ENCODE measurements at places on chromosomes 2 and 18. TPM values are rescaled to one million over a fixed set of nuclear protein-coding genes. Genes with fewer than 3 reads are reported as not detected.

DNA sequence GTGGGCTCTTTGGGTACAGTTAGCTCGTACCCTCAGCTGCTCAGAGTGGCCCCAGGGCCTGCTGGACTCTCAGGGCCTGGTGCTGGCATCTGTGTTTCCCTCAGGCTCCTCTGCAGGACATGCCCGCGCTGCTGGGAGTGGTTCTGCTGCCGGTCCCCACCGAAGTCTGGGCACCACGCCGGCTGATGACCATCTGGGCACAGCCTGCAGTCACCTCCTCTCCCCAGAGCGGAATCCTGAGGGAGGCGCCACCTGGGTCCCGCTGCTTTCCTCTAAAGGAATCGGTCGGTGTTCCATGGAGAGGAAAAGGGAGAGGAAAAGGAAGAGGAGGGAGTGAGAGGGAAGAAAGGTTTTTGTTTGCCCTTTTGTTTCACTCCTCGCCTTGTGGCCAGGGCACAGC is 43.6 kb downstream of the MC2R start:
- H3K4me3 ChIP-seq: no peak overlapping the region
- DNase-seq: no peak
- H3K27me3 ChIP-seq: peaks cover 66% of the 10 kb centered on the region
- no peak overlapping the region for H3K27ac ChIP-seq

- H3K27ac ChIP-seq: no peak overlapping the region
- no peaks in the 10 kb centered on the region for H3K27me3 ChIP-seq
- no peaks in the 10 kb centered on the region for H3K4me1 ChIP-seq
- H3K4me3 ChIP-seq: no peak overlapping the region
- no peak for DNase-seq
- peaks cover 9% of the 10 kb centered on the region for H3K36me3 ChIP-seq
Observed at GRCh38 chr2:63643486-63643885, 54.7 kb downstream of the MDH1 start.

DNA sequence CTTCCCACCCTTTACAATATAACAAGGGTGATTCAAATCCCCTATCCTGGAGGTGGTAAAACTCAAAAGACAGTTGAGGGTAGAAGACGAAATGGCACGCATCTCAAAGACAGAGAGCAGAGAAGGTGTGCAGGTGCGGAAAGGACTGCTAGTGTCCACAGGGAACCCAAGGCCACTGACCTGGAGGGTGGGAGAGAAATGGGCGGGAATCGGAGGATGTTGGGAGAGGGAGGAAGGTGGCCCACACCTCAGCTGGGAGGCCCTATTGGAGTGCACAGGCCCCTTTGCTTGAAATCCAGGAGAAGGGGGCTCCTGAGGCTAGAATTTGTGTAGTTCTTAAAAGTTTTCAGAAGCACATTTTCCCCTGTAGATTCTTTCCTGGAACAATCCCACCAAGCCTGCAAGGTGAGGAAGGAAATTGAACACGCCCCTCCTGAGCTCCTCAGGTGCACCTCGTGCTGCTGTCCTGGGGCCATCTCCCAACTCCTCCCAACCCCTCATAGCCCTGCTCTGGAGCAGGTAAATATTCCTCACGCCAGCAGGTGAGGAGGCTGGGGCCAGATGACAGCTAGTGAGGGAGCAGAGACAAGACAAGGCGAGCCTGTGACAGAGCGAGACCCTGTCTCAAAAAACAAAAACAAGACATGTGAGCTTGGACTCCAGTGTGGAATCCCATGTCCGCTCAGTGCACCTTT is 99.3 kb downstream of the MCFD2 start:
- H3K4me1 ChIP-seq: peaks cover 40% of the 10 kb centered on the region
- H3K27ac ChIP-seq: peak overlapping the region; percentile 14
- peaks cover 10% of the 10 kb centered on the region for H3K27me3 ChIP-seq
- no peak for DNase-seq

GRCh38 chr2:38360177-38360576 is 16.9 kb downstream of the ATL2 start:
- H3K4me3 ChIP-seq: no peak overlapping the region
- peaks cover 7% of the 10 kb centered on the region for H3K36me3 ChIP-seq
- DNase-seq: no peak
- H3K27me3 ChIP-seq: no peaks in the 10 kb centered on the region
- H3K27ac ChIP-seq: no peak overlapping the region
- peaks cover 7% of the 10 kb centered on the region for H3K4me1 ChIP-seq

DNA sequence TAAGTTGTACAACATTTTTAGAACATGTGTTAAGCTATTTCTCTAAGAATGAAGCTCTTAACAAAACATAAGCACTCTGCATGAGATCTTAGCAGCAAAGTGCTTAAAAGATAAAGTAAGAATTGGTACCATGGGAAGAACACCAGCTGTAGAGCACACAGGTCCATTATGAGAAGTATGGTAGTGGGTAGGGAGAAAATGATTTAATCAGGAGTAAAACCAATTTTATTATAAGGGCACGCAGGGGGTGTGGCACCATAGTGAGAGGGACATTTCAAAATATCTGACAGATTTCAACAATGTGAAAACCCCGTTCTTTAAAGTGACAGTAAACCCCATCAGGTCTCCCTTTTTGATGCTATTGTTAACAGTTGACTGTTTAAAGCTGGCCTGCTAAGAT is 492.9 kb downstream of the ARHGAP15 start:
- H3K27me3 ChIP-seq: no peaks in the 10 kb centered on the region
- no peak overlapping the region for H3K4me3 ChIP-seq
- H3K4me1 ChIP-seq: peaks cover 33% of the 10 kb centered on the region
- H3K27ac ChIP-seq: no peak overlapping the region
- DNase-seq: no peak

DNA sequence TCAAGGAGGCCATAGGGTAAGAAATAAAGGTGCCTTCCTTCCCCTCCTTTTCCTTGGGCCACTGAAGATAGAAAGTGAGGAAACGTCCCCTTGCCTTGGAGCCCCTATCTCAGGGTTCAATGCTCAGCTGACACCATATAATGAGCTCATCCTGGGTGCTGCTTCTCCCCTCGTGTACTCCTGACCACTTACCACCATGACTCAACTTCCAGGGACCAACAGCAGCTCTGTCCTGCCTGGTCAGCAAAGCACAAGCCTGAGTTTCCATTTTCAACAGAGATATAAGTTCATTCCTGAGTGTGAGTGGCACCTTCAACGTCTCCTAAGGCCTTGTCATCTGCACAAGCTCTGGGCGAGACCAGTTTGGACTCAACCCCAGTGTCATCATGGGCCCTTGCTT is 151.2 kb downstream of the CAPN13 start:
- H3K36me3 ChIP-seq: no peaks in the 10 kb centered on the region
- no peaks in the 10 kb centered on the region for H3K4me1 ChIP-seq
- no peak overlapping the region for H3K4me3 ChIP-seq
- no peaks in the 10 kb centered on the region for H3K27me3 ChIP-seq
- no peak overlapping the region for H3K27ac ChIP-seq
- no peak for DNase-seq

GRCh38 chr18:76496194-76496890 is 1.3 kb upstream of the ZNF516 start:
- no peaks in the 10 kb centered on the region for H3K27me3 ChIP-seq
- H3K27ac ChIP-seq: peak overlapping the region; percentile 98

GRCh38 chr2:134700730-134701129 is 18.1 kb downstream of the TMEM163 start:
- DNase-seq: no peak
- peaks cover 51% of the 10 kb centered on the region for H3K27me3 ChIP-seq
- H3K4me1 ChIP-seq: no peaks in the 10 kb centered on the region
- H3K27ac ChIP-seq: no peak overlapping the region
- no peaks in the 10 kb centered on the region for H3K36me3 ChIP-seq
- H3K4me3 ChIP-seq: no peak overlapping the region

DNA sequence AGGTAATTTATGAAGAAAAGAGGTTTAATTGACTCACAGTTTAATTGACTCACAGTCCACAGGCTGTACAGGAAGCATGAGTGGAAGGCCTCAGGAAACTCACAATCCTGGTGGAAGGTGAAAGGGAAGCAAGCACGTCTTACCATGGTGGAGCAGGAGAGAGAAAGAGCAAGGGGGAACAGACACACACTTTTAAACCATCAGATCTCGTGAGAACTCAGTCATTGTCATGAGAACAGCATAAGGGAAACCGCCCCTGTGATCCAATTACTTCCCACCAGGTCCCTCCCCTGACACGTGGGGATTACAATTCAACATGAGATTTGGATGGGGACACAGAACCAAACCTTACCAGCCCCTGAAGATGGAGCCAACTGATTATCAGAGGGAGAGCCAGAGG is 11.2 kb upstream of the PUM2 start:
- no peak overlapping the region for H3K4me3 ChIP-seq
- DNase-seq: no peak
- H3K4me1 ChIP-seq: no peaks in the 10 kb centered on the region
- no peaks in the 10 kb centered on the region for H3K27me3 ChIP-seq

DNA sequence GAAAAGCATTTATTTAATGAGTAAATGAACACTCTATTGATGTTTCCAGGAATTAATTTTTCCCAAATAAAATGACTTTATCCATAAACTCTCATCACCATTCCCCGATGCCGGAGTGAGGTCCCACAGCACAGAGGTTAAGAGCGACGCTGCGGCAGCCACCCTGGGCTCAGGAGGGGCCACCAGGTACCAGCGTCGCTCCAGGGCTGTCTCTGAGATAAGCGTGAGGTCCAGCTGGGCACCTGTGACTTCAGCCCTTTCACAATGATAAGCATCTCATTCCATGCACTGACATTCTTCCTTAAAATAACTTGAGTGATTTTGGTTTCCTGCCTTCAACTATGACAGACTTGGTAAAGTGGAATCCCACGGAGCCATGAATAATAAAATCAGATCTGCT is 182.1 kb downstream of the TWIST2 start:
- no peaks in the 10 kb centered on the region for H3K36me3 ChIP-seq
- no peak overlapping the region for H3K27ac ChIP-seq
- no peak overlapping the region for H3K4me3 ChIP-seq

GRCh38 chr2:11622611-11623010 is 47.4 kb downstream of the NTSR2 start:
- H3K4me3 ChIP-seq: no peak overlapping the region
- H3K4me1 ChIP-seq: no peaks in the 10 kb centered on the region
- no peaks in the 10 kb centered on the region for H3K27me3 ChIP-seq
- peaks cover 33% of the 10 kb centered on the region for H3K36me3 ChIP-seq
- DNase-seq: no peak
- no peak overlapping the region for H3K27ac ChIP-seq

DNA sequence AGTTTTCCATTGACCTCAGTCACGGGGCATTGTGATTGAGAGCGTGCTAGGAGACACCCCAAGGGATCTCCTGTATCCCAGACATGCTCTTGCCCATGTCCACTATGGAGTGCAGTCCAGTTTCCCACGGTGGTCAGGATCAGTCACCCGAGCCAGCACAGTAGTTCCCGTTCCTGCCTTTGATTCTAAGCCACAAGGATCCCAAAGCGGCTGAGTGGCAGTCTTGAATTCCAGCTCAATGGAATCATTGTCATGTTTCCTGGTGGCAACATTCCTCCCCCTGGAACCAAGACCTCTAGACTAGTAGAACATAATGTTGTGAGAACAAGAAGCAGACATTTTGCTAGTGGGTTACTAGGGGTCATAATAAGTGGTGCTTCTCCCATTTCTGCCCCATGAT is 154.3 kb downstream of the SEPTIN10 start:
- H3K36me3 ChIP-seq: no peaks in the 10 kb centered on the region
- H3K27ac ChIP-seq: no peak overlapping the region

DNA sequence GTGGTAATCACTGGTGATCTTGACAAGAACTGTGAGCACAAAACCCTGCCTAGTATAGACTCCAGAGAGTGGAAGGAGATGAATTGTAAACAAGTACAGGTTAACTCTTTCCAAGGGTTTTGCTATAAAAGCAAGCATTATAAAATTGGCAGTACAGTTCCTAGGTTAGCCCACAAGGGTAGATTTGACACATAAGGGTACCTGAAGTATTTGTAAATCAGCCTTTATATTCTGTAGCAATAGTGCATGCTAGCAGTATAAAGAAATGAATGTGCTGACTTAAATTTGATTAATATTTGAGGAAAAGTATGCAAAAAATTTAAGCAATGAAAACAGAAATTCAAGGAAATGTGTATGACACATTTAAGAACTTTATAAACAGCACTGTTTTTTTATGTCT is 42.4 kb downstream of the SP3 start:
- H3K36me3 ChIP-seq: peaks cover 11% of the 10 kb centered on the region
- H3K27me3 ChIP-seq: no peaks in the 10 kb centered on the region
- peaks cover 24% of the 10 kb centered on the region for H3K4me1 ChIP-seq

- H3K4me3 ChIP-seq: no peak overlapping the region
- DNase-seq: no peak
- peak overlapping the region; percentile 37 for H3K27ac ChIP-seq
- H3K27me3 ChIP-seq: no peaks in the 10 kb centered on the region
- peaks cover 12% of the 10 kb centered on the region for H3K36me3 ChIP-seq
Observed at GRCh38 chr18:55790296-55790695, 202.3 kb upstream of the TCF4 start.

GRCh38 chr18:25244924-25245698 is 106.9 kb downstream of the ZNF521 start:
- H3K4me1 ChIP-seq: peaks cover 10% of the 10 kb centered on the region
- H3K27me3 ChIP-seq: no peaks in the 10 kb centered on the region
- no peaks in the 10 kb centered on the region for H3K36me3 ChIP-seq
- H3K27ac ChIP-seq: no peak overlapping the region
- DNase-seq: no peak

- no peak overlapping the region for H3K4me3 ChIP-seq
- peaks cover 8% of the 10 kb centered on the region for H3K4me1 ChIP-seq
- peaks cover 17% of the 10 kb centered on the region for H3K36me3 ChIP-seq
- H3K27ac ChIP-seq: peak overlapping the region; percentile 7
- no peak for DNase-seq
Observed at GRCh38 chr18:21853016-21853415, 112.4 kb downstream of the MIB1 start.

GRCh38 chr2:139518321-139518720 is 738.1 kb upstream of the NXPH2 start:
- DNase-seq: no peak
- no peaks in the 10 kb centered on the region for H3K27me3 ChIP-seq
- no peaks in the 10 kb centered on the region for H3K36me3 ChIP-seq
- no peak overlapping the region for H3K4me3 ChIP-seq

DNA sequence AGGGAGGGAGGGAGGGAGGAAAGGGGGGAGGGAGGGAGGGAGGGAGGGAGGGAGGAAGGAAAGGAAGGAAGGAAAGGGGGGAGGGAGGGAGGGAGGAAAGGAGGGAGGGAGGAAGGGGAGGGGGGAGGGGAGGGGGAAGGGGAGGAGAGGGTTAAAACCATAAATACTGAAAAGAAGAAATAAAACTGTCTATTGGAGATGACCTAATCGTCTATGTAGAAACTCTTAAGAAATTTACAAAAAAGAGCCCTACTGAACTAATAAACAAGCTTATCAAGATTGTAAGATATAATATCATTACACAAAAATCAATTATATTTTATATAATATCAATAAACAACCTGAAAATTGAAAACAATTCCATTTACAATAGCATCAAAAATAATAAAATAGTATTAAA is 32.3 kb upstream of the CTDP1 start:
- no peak overlapping the region for H3K27ac ChIP-seq
- DNase-seq: no peak
- H3K4me3 ChIP-seq: no peak overlapping the region

- no peaks in the 10 kb centered on the region for H3K4me1 ChIP-seq
- DNase-seq: no peak
- H3K4me3 ChIP-seq: no peak overlapping the region
- no peaks in the 10 kb centered on the region for H3K36me3 ChIP-seq
- H3K27me3 ChIP-seq: peaks cover 56% of the 10 kb centered on the region
Observed at GRCh38 chr2:84861539-84861938, 19.3 kb downstream of the TRABD2A start.

The PLCD4 gene
- total RNA-seq: 1.0 TPM

The IFIH1 gene
- 9.3 TPM for total RNA-seq

The EFR3B gene
- 15.4 TPM for total RNA-seq

The HSBP1L1 gene
- 31.8 TPM for total RNA-seq

The PELI1 gene
- 134 TPM for total RNA-seq

The DCDC2C gene
- not detected for total RNA-seq

The CAPN13 gene
- total RNA-seq: 0.14 TPM

The TMEM131 gene
- 46.9 TPM for total RNA-seq

The STAM2 gene
- total RNA-seq: 30.3 TPM

The TAF4B gene
- 3.8 TPM for total RNA-seq

The CTDP1 gene
- 22.3 TPM for total RNA-seq

The AQP12A gene
- not detected for total RNA-seq

The DNAH6 gene
- total RNA-seq: 1.3 TPM

The MOCOS gene
- total RNA-seq: 3.2 TPM

Data from mesothelial cell of epicardium (in vitro differentiated cells).